ENCODE measurements at places on chromosomes 13 and 19.

DNA sequence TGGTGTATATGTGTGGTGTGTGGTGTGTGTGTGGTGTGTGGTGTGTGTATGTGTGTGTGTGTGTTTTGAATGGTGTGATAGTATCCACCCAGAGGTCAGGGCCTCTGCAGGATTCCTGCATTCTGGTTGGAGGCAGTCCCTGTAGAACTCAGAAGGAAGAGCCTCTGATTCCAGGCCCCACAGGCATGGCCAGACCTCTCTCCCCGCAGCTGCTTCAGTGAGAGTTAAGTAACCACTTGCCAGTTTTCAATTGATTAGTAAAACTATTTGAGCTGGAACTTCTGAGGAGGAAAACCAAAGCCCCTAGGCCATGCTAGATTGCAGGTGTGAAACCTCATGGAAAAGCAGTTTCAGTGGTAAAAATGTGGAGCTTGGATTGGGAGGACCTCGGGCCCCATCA is 2.1 kb downstream of the ATP12A start:
- DNase-seq, result no peak

DNA sequence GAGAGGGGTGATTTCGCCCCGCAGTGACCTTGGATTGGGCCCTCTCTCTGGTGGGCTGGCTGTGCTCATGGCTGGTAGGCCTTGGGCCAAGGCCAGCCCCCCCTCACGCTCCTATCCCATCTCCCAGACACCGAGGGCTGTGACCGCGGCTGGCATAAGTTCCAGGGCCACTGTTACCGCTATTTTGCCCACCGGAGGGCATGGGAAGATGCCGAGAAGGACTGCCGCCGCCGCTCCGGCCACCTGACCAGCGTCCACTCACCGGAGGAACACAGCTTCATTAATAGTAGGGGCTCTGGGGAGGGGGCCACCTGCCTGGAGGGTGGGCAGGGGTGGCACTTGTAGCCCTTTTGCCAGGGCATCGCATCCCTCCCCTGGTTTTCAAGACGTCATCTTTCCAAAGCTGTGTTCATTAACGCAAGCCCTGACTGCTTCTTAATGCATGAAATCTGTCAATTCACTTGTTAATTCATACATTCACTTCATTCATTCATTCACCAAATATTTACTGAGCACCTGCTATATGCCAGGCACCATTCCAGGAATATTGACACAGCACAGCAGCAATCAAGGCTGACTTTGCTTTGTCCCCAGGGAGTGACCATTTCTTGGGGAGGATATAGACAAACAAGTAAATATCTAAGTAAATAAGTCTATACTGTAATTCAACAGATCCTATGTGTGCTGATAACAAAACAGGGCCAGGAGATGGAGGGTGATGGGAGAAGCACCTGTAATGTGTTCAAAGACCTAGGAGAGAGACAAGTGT is 26.6 kb downstream of the NCAN start:
- no peak for DNase-seq

DNA sequence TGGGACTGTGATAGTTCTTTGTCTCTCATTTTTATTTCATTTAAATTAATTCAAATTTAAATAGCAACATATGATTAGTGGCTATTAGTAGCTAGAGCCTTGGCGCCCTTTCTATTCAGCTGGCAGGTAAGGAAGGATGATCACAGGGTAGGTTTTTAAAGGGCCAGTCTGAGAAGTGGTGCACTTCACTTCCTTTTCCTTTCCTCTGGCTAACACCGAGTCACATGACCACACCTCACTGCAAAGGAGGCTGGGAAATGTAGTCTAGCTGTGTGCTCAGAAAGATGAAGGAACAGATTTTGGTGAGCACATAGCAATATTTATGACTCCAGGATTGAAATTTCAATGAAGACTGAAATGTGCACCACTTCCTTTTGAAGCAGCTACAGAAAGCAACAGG is 128.7 kb downstream of the TSHZ3 start:
- DNase-seq, result no peak

DNA sequence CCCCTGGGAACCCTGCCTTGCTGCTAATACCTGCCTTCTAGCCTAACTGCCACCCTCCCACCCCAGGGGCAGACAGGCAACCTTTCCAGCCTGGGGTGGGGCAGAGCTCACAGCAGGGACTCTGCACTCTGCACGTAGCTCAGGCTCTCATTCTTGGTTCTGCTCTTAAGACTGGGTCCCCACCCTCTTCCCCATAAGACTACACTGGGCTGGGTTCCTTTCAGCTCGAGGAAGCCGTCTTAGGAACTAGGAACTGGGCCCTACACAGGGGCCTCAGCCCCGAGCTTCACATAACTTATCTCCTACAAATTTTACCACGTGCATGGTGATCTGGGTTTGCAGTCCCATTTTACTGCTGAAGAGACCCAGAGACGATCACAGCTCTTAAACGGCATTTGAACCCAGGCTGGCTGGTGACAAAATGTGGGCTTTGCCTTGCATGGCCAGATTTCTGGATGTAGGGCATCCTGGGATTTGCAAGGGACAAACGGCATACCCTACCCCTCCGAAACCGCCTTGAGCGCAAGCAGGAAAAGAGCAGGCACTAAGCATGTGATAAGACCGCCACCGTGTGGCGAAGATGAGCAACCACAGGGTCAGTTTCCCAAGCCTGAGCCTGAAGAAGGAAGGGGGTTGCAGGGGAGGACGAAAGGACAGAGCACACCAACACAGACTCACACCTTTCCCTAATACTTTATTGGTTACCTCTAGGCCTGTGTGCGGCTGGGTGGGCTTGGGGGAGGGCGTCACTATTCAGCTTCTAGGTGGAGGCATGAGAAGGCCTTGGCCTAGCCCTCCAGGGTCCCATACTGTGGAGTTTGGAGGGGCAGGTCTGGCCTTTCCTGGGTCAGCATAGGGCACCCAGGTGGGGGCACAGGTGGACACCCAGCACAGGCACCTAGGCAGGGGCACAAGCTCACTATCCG is 5.1 kb downstream of the JUNB start:
- DNase-seq, result peak; percentile 79
